ENCODE measurements at places on chromosomes 4 and X. TPM values are rescaled to one million over a fixed set of nuclear protein-coding genes. Genes with fewer than 3 reads are reported as not detected.
A peak's percentile ranks its signal among the peaks of the same experiment; 100 is the strongest.

DNA sequence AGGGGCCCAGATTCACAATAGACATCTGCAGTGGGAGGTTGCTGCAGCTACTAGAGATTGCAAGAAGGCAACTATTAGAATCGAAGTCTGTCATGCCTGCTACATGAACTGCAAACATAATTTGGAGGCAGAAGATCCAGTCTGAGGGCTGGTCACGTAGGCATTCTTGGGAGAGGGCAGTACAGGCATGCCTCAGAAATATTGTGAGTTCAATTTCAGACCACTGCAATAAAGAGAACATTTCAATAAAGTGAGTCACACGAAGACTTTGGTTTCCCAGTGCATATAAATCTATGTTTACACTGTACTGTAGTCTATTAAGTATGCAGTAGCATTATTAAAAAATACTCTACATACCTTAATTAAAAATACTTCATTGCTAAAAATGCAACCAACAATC lies 585.8 kb upstream of the FAT1 start:
- DNase-seq, result no peak

DNA sequence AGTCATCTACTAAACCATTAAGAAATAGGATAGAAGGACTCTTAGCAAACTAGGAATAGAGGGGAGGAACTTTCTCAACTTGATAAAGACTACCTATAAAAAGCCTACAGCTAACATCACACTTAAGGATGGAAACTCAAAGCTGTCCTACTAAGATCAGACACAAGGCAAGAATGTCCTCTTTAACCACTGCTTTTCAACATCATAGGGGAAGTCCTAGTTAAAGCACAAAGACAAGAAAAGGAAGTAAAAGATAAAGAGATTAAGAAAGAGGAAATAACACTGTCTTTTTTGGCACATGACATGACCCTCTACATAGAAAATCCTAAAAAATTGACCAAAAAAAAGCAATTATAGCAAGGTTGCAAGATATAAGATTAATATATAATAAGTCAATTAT lies 136.6 kb downstream of the FBXW7 start:
- DNase-seq, result no peak

GRCh38 chrX:147679356-147680005 lies 232.2 kb upstream of the FMR1 start:
- DNase-seq, result no peak

- no peak for DNase-seq
Measured at GRCh38 chrX:20143111-20143510, 1.5 kb upstream of the EIF1AX start.

DNA sequence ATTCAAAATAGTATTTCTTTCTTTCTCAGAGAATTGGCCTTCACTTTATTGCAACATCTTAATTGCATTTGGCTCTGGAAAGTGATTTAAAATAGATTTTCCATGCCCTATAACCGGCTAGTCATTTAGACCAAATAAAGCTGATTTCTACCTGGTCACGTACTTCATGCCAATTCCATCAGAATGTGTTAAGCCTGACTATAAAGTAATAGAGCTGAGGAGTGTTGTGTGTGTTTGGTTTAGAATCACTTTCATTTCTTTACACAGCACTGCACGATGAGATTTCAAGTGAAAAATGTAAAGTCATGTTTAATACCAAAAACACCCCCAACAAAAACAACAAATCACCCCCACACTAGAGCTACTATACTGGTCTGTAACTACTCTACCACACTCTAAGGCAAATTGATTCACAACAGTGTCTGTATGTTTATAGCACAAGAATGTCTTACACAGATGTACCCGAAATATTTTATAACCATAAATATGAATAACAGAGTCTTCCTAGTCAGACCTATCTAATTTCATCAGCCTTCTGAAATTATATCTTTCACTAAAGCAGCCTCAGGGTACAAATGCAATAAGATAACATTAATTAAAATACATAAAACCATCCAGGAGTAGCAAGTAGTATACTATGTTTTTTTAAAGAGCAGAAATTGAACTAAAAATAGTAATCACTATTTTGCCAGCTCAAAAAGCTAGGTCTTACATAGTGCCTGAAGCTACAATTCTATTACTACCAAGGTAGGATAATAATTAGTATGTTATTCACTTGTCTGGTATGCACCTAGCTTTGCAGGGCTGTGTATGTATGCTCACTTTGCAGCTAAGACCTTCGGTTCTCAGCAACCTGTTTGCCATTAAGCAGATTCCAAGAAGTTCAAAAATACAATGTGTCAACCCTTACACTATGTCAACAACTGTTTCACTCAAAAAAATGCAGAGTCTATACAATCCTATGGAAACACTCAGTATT lies 28.4 kb downstream of the APBB2 start:
- no peak for DNase-seq

Gene ATP7A
- total RNA-seq, result 15.2 TPM

DNA sequence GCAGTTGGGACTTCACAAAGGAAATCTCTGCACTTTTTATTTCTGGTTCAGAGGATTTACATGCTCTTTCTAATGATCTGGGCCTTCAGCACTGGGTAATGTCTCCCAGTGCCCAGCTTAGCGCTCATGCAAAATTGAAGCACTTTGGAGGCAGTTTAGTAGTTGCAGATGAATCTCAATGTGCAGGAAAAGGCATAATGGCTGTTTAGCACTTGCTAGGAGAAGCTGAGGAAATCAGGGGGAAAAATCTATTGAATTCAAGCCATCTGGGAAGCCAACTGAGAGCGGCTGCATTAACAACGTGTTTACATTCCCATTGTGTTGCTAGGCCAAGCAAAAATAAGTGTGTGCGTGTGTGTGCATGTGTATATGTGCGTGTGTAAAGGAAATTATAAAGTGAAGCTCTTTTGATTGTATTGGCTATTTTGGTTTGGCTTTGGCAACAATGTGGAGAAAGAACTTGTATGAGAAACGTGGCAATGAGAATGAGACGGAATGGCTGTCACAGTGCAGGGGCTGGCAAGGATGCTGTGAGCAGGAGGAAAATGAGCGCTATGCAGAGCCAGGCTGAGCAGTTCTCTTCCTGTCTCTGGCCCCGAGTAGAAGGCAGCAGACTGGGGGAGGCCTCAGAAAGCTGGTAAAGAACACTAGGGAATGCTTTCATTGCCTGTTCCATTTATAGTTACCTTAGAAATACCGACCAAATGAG lies 231.5 kb downstream of the UNC5C start:
- no peak for DNase-seq

DNA sequence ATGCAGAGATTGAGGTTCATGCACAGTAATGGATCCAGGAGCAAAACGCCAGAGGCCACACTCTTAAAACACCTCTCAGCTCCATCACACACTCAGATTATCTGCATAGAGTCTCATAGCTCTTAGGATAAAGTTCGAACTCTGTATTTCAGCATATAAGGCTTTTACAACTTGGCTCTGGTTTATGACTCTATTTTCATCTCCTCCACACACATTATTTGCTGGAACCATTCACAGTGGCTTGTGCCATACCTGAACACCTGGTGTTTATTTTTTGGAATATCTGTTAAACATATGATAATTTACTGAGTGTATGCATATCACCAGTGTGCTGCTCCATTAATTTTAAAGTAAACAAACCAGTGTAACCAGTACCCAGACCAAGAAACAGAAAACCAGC lies 27.2 kb downstream of the RASL11B start:
- no peak for DNase-seq

Gene MXD4
- total RNA-seq, result 84.7 TPM

DNA sequence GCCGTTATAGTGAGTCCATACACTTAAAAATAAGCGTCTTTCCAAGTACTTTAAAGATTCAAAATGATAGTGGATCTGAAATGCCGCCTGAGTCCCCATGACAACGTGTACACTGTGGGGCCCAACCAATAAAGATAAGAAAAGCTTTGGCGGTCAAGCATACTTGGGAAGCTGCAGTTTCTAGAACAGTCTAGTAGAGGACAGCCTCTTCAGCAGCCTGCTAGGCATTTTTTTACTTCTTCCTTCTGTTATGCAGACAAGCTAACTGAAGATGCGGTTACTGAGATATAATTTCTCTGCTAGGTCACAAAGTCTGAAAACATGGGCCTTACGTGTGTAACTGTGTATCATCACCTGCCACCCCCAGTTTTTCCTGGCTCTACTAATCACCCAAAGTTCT lies 402 bp upstream of the UPRT start:
- no peak for DNase-seq

- DNase-seq, result no peak
Measured at GRCh38 chrX:19849464-19850080, 37.8 kb downstream of the SH3KBP1 start.

Gene COL4A6
- total RNA-seq, result 1.2 TPM

Gene PRRG3
- total RNA-seq, result 64.3 TPM

Gene CXCL5
- total RNA-seq, result 3.3 TPM

DNA sequence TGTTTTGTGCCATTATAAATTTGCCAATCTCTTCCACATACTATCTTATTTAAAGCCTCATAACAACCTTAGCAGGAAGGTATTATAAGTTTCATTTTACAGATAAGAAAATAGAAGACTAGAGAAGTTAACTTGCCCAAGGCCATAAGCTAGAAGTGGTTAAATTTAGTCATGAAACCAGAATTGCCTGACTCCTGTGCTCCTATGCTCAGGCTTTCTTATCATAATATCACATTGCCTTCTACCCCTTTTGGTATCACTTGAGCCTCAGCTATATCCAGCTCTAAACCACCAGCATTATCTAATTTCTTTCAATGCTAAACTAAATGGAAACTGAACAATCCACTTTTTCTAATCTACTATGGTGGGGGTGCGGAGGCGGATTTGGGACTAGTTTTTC lies 164.7 kb downstream of the GBA3 start:
- DNase-seq, result no peak

- DNase-seq, result no peak
Measured at GRCh38 chrX:10567136-10567535, 53.2 kb downstream of the MID1 start.

GRCh38 chrX:75327607-75328006 lies 53.7 kb downstream of the UPRT start:
- DNase-seq, result no peak

DNA sequence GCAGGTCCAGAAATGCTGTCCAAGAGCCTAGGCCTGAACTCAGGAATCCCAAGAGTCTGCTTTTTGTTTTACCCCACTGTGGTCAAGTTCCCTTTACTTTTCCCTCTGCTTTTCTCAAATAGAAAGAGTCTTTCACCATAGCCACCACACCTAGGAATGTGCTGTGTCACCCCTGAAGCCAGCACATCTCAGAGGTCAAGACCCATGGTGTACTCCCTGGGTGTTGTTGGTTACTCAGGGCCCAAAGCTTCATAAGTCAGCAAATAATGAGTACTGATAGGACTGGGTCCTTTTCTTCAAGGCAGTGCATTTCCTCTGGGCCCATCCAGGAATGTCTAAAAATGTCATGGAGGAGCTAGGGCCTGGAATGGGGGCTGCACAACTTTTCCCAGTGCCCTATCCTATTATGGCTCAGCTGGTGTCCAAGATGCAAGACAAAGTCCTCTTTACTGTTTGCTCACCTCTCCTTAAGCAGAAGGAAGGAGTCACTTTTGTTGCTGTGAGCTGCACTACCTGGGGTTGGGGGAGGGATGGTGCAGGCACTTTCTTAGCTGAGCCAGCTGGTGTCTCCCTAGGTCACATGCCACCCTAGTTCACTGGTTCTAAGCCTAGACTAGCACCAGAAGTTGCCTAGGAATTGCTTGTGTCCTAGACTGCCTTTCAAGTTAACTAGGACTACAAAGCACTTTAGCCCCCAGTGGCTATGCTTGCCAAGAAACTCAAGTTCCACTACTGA lies 62.4 kb upstream of the RXFP1 start:
- DNase-seq, result no peak

DNA sequence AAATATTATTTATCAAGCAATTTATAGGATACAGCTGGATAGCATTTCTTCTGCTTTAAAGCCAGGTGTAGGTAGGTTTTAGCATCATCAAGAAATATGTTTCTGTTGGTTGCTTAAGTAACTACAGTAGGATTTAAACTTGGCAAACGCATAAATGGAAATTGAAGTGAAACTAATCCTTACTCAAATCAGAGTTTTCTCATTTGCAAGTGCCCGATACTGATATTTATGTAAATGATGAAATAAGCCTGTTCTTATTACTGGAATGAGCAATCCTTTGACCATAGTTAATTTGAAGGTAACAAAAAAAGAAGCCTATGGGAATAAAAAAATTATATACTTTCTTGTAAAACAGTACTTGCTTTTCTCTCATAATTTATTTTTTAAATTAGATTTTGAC lies 23.2 kb upstream of the PIGA start:
- no peak for DNase-seq

DNA sequence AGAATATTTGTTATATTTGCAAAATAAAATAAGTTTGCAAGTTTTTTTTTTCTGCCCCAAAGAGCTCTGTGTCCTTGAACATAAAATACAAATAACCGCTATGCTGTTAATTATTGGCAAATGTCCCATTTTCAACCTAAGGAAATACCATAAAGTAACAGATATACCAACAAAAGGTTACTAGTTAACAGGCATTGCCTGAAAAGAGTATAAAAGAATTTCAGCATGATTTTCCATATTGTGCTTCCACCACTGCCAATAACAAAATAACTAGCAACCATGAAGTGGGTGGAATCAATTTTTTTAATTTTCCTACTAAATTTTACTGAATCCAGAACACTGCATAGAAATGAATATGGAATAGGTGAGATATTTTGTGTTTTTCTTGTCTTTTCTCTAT lies at the start of gene AFP:
Gene AFP, plus strand, starts transcription at position 238 of the 400 bp plus-strand sequence. Its CDS starts 42 bp downstream, at position 280.
- no peak for DNase-seq

Gene LANCL3
- 0.36 TPM for total RNA-seq

DNA sequence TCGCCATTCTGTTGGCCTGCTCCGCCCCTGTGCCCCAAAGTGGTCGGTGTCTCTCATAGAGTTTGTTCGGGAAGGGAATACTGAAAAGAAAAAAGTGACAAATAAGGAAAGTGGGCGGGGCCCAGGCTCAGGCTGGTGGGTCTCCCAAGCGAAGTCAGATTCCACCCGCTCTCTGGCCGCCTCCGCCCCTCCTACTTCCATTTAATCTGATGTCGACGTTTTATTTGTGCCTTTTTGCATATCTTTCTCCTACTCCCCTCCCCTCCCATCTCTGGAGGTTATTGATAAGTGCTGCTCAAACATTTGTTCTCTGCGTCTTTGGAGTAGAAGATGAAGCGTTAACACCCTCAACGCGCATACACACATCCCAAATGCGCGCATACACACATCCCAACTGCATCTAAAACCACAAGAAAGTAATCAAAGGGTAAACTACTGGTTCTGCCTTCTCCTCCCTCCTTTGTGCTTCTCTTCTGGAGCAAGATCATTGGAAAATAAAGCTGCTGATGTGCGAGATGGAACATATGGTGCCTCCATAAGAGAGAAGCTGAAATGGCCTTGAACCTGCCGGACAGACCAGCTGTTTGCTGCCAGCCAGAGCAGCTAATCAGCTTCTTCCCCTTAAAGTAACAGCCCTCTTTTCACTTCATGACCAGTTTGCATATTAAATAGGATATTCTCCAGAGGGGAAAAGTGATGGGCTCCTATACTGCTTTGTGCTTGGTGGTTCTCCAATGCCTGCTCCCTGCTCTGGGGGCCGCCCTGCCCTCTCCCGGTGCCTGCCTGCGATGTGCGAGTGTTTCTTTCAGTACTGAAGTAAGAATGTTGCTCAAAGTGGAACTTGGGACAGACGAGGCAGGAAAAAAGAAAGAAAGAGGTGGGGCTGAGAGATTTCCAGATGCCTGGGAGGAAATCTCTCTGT lies 3.1 kb downstream of the MAMLD1 start:
- DNase-seq, result peak; percentile 80
